ENCODE measurements at places on chromosomes 7 and 10.

- DNase-seq: no peak
Measured at GRCh38 chr7:155003092-155003375, at the start of gene PAXIP1. TSS of gene PAXIP1 (minus strand) at chr7:155003124. CDS start at chr7:155002929, 195 bp downstream.

GRCh38 chr10:6877722-6878392 is 297.8 kb upstream of the PRKCQ start:
- DNase-seq: no peak

DNA sequence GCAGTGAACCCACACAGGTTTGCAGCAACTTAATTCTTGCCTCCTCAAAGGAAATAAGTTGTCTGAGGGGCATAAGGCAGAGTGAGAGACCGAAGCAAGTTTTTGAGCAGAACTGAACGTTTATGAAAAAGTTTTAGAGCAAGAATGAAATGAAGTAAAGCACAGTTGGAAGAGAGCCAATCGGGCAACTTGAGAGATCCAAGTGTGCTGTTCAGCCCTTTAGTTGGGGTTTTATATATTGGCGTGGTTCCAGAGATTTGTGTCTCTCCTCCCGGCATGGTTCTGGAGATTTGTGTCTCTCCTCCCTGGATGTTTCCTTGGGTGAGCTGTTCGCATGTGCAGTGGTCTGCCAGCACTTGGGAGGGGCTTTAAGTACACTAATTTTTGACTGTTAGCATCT is 141.4 kb upstream of the DGKB start:
- DNase-seq: no peak

GRCh38 chr7:106775552-106775936 is 89.5 kb upstream of the PIK3CG start:
- DNase-seq: peak; percentile 75

DNA sequence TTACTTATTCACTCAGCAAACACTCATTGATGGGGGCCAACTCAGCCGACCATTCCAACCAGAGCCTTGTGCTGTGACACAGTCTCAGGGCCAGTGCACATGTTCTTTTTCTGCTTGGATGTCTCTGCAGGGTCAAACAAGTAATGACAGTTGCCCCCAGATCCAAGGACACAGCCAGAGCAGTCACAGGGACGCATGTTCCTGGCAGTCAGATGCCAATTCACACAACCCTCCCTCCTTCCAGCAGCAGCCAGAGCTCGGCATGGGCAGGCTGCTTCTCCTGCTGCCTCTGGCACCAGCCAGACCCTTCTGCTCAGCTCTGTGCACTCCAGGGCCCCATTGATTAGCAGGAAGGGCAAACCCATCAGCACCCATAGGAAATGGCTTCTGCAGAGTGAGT is 20.3 kb downstream of the DRGX start:
- DNase-seq: no peak

- DNase-seq: no peak
Measured at GRCh38 chr10:48463318-48464003, 141.4 kb downstream of the ARHGAP22 start.

GRCh38 chr7:99433158-99433557 is 5.4 kb downstream of the PTCD1 start:
- no peak for DNase-seq

- no peak for DNase-seq
Measured at GRCh38 chr7:14432924-14433323, 443.5 kb upstream of the ETV1 start.

DNA sequence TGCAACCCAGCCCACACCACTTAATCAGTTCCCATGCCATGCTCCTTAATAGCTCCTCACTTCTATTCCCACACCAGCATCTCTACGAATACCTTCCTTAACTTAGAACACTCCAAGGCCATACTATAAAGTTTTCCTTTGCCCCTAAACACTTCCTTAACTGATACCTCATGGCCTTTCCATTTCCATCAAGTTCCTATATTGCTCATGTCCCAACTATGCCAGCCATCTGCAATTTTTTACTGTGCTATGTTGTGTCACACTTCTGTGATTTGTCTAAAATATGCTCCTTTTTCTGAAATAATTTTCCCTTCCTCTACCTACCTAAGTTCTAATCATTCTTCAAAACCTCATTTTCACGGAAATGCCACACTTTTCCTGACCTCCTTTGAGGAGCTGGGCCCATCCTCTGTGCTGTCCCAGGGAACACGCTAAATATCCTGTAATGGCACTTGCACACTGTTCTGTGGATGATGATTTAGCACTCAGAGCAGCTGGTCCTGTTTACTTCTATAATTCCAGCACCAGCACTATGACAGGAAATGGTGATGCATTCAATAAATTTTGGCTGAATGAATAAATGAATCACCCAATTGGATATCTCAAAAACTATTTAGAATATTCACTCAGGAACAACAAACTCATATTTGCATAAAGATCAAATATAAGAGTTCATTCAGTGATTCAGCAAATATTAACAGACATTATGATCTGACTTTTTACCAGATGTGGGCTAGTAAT is 266.5 kb upstream of the HGF start:
- no peak for DNase-seq

DNA sequence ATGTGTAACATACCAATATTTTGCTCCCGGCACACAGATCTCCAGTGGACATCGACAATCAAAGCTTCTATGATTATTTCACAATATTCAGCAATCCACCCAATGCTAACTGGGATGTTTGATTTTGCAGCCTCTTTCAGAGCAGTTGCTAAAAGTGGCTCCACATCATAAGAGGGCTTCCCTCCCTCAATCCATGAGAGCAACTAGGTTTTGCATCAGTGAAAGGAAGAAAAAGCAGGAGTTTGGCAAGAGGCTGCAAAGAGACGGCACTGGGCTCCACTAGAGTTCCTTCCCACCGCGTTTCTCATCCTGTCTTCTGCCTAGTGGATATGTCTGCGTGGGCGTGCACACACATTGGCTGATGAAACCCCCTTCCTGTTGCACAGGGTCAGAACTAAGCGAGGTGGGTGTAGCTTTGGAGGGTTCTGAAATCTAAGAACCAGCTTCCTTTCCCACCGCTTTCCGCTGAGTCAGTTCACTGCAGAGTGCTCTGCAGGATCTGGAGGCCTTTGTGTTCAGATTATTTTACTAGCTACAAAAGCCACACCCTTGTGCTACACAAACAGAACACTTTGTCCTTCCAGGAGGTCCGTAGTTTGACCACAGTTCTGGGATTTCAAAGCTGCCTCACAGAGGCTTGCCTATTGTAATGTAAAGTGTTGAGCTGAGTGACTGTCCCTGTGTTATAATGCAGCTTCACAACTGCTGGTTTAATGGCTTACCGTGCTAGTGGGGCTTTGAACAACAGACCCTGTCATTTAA is 28.1 kb downstream of the ARL4A start:
- DNase-seq: peak; percentile 85

- DNase-seq: no peak
Measured at GRCh38 chr7:17434191-17434590, 135.7 kb downstream of the AHR start.

DNA sequence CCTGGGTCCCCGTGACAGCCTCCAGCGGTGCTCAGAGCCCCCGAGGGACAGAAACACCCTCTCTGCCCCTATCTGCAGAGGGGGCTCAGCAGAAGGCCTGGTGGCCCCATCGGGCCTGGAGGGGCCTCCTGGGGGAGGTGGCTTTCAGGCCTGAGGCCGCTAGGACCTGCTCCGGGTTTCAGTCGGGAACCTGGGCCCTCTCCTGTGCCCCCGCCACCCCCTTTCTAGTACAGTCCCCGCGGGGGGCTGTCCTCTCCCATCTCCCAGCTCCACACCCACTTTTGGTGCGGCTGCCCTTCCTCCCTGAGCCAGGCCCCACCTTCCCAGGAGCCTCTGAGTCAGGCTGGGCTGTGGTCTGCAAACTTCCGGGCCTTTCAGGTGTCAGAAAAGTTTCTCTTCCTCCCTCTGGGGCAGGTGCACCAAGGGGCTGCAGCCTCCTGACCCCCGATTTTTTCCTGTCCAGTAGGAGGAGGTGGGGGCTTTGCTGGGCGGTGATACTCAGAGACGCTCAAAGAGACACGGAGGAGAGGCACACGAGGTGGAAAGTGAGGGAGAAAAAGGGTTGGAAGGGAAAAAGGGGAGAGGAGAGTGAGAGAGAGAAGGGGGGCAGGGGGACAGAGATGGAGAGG is 692 bp downstream of the CARD11 start:
- no peak for DNase-seq

DNA sequence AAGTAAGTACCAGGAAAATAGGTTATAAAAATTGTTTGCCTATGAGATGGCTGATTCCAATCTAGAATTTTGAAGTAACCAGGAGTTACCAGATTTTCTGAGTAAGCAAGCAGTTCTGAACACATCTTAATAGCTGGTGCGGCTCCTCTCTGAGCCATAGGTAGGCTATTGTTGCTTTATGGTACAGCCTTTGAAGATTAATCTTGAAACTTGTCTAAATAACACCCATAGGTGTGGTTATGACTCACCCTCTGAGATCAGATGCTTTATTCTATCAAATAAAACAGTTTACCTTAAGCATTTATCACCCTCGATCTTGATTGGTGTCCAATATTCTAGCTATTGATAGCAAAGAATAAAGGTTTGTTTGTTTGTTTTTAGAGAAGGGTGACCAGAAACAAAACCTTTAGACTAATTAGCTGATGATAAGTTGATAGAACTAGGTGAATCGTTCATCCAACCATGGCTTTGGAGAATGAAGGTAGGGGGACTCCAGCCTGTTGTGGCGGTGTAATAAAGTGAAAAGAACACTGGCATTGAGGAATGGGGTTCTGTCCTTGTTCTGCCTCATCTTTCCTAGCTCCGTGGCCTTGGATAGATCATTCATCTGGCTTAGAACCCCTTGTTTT is 72.2 kb downstream of the VTI1A start:
- DNase-seq: no peak

- no peak for DNase-seq
Measured at GRCh38 chr10:102603946-102604345, 40.3 kb upstream of the TRIM8 start.

DNA sequence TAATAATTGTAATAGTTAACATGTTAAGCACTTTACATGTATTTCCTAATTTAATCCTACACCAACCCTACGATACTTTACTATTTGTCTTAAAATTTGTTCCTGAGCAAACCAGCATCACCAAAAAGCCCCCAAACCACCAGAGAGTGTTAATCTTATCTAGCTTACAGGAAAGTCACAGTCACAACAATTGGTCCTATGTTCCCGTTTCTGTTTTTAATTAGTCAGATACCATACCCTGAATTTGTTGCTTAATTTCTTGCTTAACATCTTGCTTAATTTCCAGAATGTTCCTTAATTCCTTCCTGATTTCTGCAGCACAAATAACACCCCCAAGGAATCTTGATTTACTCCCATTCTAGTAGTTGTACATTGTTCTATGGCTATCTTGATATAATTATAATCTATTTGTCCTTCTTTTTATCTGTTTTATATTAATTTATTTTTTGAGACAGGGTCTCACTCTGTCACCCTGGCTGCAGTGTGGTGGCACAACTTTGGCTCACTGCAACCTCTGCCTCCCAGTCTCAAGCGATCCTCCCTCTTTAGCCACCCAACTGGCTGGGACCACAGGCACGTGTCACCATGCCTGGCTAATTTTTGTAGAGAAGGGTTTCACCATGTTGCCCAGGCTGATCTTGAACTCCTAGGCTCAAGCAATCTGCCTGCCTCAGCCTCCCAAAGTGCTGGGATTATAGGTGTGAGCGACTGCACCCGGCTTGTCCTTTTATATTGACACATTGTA is 6.6 kb upstream of the PDSS1 start:
- no peak for DNase-seq

- DNase-seq: no peak
Measured at GRCh38 chr7:73644688-73645286, 20.5 kb upstream of the MLXIPL start.

- DNase-seq: no peak
Measured at GRCh38 chr7:112122144-112122543, 84.1 kb downstream of the DOCK4 start.

DNA sequence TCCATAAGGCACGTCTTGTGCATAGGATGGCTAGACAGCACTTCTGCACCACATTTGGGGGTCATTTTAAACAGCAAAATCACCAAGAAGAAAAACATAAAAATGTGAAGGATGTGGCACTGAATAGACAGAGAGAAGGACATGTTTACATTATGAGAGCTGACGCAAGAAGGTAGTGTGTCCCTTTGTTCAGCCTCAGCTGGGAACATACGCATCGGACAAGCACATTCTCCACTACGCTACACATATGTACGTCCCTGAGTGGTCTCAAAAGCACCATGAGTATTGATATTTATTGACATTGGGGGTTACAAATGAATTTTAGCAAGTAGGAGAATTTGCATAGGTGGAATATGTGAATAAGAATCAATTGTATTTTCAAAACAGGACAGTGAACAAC is 20.2 kb downstream of the DDC start:
- DNase-seq: no peak

DNA sequence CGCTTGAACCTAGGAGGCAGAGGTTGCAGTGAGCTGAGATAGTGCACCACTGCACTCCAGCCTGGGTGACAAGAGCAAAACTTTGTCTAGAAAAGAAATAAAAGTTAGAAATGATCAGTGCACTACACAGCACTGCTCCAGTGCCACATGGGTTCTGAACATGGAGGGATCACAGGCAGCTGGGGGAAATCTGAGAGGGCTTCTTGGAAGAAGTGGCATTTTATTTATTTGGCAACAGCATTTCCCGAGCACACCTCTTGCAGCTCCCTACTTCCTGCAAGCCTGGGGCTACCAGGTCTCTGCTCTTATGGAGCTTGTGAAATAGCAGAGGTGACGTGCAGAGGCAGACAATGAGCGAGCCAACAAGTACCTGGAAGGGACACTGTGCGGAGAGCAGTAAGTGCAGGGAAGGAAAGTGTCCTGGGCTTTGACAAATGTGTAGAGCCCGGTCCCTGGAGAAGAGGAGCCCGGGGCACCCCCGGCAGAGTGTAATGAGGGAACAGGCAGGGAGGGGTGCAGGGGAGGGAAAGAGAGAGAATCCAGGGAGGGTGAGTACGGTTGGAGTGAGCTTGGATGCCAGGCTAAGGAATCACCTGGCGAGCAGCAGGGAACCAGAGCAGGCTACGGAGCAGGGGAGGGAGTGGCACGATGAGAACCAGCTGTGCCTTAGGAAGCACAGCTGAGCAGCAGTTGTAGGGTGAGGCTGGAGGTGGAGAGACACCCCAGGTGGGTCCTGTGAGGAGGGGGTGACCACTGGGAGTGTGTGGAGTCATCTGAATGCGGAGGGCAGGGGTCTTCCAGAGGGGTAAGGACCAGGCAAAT is 104.6 kb upstream of the CTBP2 start:
- DNase-seq: no peak

DNA sequence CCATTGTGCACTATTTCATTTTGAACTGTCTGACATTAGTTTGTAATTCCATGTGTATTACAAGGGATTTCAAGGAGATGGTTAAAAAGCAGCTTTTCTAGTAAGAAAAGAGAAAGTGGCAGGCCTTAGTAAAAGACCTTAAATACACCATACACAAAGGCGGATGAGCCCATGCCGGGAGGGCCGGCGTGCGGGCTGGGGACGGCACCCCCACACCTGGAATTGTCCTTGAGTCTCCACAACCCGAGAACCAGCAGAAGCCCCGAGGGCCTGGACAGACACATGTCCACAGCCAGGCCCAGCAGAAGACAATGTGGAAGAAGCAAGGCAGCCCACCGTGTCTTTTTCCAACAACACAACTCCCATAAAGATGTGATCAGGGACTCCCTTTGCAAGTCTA is 123.7 kb upstream of the TCERG1L start:
- DNase-seq: no peak

- DNase-seq: no peak
Measured at GRCh38 chr10:99938563-99938962, 71.2 kb downstream of the DNMBP start.

Measured in foreskin melanocyte (primary cell).